ENCODE measurements at places on chromosomes 3 and 15.

DNA sequence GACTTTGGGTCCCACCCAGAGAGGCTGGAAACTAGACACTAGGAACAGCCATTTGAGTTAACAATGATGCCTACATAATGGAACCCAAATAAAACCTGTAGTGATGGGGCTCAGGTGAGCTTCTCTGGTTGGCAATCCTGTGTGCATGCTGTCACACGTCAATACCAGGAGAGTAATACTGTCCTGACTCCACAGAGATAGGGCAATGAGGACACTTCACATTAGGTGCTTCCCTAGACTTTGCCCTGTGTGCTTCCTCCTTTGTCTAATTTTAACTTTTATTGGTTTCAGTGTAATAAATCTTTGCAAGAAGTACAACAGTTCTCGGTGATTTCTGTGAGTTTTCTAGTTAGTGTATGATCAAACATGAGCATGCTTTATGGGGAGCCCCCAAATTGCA, 281.8 kb upstream of the ARRDC4 start:
- DNase-seq: no peak

GRCh38 chr3:66403323-66403990, 97.4 kb downstream of the LRIG1 start:
- no peak for DNase-seq

DNA sequence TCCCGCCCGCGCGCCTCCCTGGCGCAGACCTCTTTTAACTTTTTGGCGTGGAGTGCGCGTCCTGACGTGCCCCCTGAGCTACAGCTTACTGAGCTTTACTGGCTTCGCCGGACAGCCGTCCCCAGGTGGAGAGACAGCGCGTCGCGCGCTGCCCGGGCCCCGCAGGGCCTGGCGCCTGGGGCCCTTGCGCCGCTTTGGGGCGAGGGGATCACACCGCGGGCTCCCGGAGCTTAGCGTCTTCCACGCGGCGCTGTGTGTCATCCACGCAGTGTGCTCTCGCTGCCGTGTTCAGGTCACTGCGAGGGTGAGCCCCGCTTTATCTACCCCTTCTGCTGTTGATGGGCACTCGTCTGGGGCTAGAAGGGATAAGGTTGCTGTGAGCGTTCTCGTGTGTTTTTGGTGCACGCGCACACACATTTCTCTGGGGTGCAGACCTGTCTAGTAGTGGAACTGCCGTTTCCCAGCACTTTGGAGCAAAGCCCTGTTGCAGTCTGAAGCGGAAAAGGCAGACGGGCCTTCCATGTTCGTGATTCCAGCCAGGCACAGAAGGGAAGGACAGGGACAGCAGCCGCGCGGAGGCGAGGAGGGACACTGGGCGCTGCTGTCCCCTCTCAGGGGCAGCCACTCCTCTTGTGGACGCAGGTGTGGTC, 33.1 kb upstream of the ALDH1L1 start:
- DNase-seq: no peak

GRCh38 chr15:78182821-78183220, 33.7 kb downstream of the IDH3A start:
- no peak for DNase-seq

GRCh38 chr15:52254391-52254790, 41.2 kb downstream of the MYO5C start:
- DNase-seq: peak; percentile 19

GRCh38 chr15:36050899-36051298, 504.9 kb upstream of the DPH6 start:
- DNase-seq: peak; percentile 68

DNA sequence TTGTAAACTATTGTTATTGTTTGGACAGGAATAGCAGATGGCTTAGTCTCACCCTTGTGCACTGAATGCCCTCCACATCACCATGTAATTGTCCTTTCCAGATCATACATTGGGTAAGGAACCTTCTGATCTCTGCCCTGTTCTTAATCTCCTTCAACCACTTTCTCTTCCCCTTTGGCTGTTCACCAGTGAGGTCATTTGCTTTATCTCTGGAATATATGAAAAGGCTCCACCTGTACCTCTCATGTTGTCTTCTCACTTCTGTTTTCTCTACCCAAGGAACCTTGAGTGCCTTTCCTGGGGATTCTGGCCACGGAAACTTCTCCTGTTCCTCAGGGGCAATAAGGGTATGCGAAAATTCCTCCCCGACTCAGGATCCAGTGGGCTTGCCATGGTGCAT, 28.5 kb downstream of the MCTP2 start:
- no peak for DNase-seq

DNA sequence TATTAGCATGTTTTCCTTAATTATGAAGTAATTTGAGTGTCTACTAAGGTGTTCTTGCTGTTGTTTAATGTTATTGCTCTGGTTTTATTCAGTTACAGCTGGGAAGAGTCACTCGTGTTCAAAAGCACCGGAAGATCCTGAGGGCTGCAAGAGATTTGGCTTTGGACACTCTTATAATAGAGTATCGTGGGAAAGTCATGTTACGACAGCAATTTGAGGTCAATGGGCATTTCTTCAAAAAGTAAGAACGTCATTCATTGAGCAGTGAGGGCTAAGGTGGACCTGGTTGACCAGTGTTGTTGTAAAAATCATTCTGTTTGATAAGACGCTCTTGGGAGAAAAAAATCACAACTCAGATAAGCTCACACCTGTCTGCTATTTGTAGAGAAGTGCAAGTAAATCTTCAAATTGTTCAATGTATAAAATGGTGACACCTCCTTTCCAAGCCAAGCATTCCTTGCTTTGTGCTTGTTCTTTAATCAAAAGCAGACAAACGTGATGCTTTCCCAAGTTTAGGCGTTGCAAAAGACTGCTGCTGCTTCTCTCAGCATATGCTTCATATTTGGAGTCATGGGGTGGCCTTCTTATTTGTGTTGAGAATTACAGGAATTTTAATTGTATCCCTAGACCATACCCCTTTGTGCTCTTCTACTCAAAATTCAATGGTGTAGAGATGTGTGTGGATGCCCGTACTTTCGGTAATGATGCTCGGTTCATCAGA, 44.2 kb downstream of the SETD5 start:
- DNase-seq: no peak

DNA sequence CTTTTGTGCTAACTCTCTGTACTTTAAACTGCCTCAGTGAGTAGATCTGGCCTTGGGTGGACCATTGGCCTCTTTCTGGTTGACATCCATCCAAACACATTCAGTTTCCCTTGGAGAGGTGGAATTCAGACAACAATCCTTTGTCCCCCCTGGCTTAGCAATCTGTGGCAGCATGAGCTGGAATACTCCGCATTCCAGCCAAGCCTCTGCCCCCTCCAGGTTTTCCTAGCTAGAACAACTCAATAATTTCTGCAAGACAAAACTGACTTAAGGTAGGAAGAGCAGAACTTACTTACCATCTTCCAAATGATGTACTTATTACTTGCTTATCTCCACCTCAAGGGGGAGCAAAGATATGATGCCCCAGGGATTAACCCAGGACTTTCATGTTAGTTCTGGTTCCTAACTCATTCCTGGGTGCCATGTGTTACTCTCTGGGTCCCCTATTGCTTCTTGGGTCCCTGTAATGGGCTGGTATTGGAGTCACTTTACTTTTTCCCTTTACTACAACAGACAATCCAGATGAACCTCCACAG, 21.8 kb upstream of the IL16 start:
- no peak for DNase-seq

GRCh38 chr15:88388686-88389085, 78.5 kb downstream of the MRPL46 start:
- DNase-seq: no peak

GRCh38 chr15:89444241-89445225, 51.9 kb downstream of the RHCG start:
- peak; percentile 93 for DNase-seq

- no peak for DNase-seq
Measured at GRCh38 chr3:63947594-63947993, 35.4 kb upstream of the SCAANT1 start.

GRCh38 chr3:171307046-171307585, 153.1 kb downstream of the TNIK start:
- no peak for DNase-seq

- peak; percentile 84 for DNase-seq
Measured at GRCh38 chr15:37099319-37100108, 835 bp downstream of the MEIS2 start.

GRCh38 chr15:101207867-101208288, 44.0 kb downstream of the CHSY1 start:
- DNase-seq: no peak

- no peak for DNase-seq
Measured at GRCh38 chr3:127071597-127072001, 88.7 kb downstream of the PLXNA1 start.

- DNase-seq: no peak
Measured at GRCh38 chr3:120445654-120446053, 5.1 kb downstream of the FSTL1 start.

DNA sequence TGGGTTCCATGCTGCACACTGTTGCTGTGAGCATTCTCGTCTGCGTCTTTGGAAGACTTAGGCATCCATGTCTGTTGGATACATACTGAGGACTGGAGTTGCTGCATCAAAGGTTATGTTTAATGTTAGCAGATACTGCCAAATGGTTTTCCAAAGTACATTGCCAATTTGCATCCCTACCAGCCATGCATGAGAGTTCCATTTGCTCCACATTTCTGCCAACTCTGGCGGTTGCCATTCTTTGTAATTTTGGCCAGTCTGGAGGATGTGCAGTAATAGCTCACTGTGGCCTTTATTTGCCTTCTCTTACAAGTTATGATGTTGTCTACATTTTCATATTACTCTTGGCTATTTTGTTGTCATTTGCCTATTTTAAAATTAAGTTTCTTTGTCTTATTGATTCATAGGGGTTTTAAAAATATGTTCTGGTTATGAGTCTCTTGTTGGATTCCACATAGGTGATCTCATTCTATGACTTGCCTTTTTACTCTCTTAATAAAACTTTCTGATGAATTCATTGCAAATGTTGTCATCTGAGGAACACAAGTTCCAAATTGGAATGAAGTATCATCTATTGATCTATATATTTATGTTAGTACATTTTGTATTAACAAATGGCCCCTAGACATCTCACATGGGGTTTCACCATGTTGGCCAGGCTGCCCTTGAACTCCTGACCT, 42.1 kb downstream of the FBLN2 start:
- no peak for DNase-seq

DNA sequence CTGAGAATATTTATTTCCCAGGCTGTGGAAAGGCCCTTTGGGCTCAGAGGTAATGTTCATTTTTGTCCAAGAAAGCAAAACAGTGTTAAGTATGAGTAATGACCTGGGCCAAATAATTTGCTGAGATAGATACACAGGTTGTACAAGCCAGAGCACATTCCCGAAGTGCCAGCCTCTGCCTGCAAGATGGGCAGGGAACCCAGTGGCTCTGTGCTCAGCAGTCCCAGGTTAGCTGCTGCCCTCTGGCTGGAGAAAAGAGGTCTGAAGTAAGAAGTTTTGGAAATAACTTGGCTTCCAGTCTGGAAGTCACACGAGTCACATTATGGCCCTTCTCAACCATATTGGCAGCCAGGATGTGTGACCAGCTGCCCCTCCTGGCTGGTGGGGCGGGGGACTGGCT, 20.2 kb downstream of the MYZAP start:
- DNase-seq: peak; percentile 17

- DNase-seq: peak; percentile 96
Measured at GRCh38 chr3:169575381-169575780, 88.1 kb downstream of the MECOM start.

GRCh38 chr15:57017024-57017423, 98.6 kb downstream of the TCF12 start:
- peak; percentile 63 for DNase-seq

DNA sequence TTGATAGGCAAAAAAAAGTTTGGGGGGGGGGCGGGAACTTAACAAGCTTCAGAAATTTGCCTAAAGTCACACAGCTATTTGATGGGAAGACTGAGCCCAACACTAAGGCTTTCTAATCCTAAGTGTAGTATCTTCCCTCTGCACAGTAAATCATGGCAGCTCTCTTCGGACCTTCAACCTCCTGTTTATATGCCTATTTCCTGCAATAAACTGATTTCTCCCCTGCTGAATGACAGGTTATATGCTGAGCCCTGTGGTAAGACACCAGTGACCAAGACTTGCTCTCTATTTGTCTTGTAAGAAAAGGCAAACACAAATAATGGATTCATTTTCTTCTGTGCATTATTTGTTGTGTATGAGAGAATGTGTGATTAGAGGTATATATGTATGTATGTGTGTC, 355.8 kb upstream of the ARRDC4 start:
- no peak for DNase-seq

- DNase-seq: no peak
Measured at GRCh38 chr3:56858331-56858730, 56.6 kb upstream of the ARHGEF3 start.

DNA sequence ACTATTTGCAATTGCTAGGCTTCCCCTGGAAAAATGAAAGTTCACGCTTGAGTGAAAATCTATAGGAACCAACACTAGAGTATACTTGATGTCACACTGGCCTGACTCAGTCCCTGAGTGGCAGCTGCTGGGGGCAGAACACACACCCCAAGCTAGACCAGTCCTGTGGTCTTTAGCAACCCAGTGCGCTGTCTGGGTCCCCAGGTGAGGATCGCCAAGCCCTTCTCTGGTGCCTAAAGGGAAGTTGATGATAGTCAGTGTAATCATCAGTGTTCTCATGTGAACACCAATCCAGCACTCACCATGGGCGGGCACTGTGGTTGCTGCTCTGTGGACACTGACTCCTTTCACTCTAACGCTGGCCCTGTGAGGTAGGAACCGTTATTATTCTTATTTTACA, 11.2 kb downstream of the ALDH1A3 start:
- no peak for DNase-seq

- peak; percentile 62 for DNase-seq
Measured at GRCh38 chr15:51132384-51133139, 37.9 kb upstream of the TNFAIP8L3 start.

DNA sequence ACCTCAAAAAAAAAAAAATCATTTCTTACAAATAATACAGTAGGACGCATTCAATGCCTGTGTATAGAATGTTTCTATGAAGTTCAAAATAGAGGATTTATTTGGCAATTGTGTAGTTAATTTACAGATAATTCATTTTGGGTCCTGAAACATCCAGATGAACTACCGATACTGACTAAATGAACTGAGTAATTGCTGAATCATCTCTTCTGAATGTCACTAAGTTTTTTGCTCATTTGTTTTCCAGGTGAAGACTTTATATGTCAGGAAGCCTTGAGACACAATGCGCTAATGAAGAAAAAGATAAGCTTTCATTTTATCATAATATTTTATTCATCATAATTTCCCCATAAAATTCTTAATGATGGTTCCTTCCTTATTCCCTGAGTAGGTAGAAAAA, 39.7 kb downstream of the PCOLCE2 start:
- DNase-seq: no peak

- no peak for DNase-seq
Measured at GRCh38 chr3:13046569-13047274, 26.5 kb downstream of the IQSEC1 start.

DNA sequence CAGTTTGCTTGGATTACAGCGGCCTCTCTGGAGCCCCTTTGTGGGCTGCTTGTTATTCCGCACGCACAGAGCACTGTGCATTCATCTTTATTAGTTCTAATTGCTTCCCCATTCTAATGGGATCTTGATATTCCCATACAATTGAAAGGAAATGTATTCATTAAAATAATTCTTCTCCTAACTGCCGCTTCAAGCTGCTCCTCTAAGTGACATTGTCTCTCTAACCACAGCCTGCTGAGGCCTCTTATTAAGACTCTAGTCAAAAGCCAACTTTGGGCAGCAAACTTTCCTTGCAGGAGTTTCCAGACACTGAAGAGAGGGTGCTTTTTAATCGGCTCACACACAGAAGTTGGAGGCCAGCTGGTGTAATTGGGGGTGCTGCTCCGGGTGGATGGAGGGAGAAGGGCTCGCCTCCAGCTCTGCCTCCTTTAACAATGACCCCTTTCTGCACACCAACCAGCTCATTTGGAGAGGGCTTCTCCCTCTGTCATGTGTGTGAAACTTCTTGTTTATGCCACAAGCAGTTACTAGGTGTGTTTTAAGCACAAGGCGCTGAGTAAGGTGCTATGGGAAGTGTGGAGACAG, 5.6 kb upstream of the MAGEF1 start:
- DNase-seq: no peak
